Occipital lobe (tissue), 3 donors: ENCODE measurements at places on chromosomes 1 and 21.
A peak's percentile ranks its signal among the peaks of the same experiment; 100 is the strongest.

DNA sequence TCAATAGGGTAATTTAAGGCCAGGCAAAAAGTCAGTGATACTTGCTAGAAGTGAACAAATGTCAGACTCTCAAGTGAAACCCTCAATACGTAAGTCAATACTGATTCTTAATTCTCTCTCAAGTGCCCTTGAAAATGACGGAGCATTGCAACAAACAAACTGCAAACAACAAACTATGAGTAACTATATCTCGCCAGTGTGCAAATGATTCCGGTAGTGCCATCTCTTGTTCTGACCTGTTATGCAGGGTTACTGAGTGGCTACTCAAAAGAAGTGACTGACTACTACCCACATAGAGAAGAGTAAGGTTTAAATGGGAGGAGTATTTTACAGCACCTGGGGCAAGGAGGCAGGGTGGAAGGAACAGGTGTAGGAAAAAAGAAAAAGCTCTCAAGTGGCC is 1.6 kb downstream of the SLC19A2 start:
- no peak for DNase-seq

- DNase-seq: no peak
Measured at GRCh38 chr1:48691429-48692001, 85.2 kb downstream of the BEND5 start.

- peak; percentile 86 for DNase-seq
Measured at GRCh38 chr1:160068225-160068624, 1.7 kb downstream of the KCNJ10 start.

DNA sequence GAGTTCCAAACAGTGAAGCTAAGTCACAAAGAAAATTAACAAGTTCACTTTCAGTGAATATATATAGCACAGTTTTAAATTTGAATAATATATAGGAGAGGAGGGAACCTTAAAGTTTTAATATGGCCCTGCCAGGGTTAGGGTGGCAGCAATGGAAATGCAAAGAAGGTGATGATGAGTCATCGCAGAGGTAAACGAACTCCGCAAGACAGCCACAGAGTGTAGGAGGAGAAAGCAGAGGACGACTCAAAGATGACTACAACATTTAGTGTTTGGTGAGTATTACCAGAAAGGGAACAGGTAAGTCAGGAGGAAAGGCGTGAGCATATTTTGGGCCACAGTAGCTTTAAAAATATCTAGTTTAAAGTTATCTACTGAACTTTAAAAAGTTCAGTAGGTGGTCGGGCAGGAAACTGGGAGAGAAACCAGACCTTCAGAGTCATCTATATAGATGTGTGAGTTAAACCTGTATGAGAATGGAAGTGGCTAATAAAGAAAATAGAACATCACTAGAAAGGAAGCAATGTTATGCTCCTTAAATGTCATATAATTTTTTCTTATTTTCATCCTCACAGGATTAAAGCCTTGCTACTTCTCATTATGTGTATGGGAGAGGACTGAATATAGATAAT is 75.7 kb downstream of the UCHL5 start:
- no peak for DNase-seq

DNA sequence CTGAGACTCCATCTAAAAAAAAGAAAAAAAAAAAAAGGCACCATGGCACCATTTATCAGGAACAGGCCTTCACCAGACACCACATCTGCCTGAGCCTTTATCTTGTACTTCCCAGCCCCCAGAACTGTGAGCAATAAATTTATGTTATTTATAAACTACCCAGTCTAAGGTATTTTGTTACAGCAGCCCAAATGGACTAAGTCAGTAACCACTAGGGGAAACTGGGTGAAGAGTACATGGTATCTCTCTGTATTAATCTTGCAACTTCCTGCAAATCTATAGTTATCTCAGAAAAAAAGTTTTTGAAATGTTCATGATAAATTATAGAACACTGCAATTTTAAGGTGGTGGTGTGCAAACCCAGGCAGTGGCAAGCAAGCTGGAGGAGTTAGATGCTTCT is 114.3 kb downstream of the LAMC2 start:
- no peak for DNase-seq

DNA sequence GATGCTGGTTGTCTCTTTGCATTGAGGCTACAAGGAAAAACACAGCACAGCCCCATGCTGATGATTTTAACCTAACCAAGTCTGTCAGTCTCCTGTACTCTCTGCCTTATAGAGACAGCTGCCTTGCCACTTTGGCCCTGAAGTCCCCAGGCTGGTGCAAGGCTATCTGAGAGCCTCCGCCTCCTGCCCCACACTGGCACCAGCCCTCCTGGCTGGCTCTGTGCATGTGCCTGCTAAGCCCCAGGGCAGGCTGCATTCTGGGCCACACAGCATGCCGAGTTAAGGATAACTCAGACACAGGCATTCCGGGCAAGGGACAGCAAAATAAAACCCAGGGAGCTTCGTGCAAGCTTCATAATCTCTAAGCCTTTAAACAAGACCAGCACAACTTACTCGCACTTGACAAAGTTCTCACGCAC is 910 bp downstream of the RUNX1 start:
- no peak for DNase-seq

- DNase-seq: no peak
Measured at GRCh38 chr1:67708606-67709005, 23.6 kb downstream of the GADD45A start.

DNA sequence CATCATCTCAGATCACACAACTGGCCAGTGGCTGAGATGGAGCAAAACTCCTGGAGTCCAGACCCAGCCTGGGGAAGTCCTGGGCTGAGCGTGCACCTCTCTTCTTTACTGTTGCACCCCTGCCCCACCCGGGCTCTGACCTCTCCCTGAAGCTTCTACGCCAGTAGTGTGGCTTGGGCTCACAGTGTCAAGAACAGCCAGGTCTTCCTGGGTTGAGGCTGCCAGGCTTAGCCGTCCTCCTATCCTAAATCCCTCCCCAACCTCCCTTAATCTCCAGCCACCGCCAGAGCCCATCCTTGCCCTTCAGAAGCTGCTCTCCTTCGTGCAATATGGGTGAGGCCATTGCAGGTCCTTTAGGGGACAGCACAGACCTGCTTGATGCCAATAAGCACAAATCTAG is 399.2 kb upstream of the VAMP3 start:
- no peak for DNase-seq
